Neural progenitor cell (in vitro differentiated cells): ENCODE measurements at places on chromosomes 7 and 10. TPM values are rescaled to one million over a fixed set of nuclear protein-coding genes. Genes with fewer than 3 reads are reported as not detected.

ENTPD7 gene
- 7.2 and 10.2 TPM in 2 replicates for total RNA-seq

TEX36 gene
- not detected in 2 replicates for total RNA-seq

MYPN gene
- not detected in 2 replicates for total RNA-seq

AMPH gene
- total RNA-seq: 21.2 and 22.8 TPM in 2 replicates

HILPDA gene
- 53.9 and 70.1 TPM in 2 replicates for total RNA-seq

GARIN1A gene
- 0.43 TPM in 1 of 2 replicates, not detected in the other for total RNA-seq

OTUD1 gene
- total RNA-seq: 5.4 and 7.9 TPM in 2 replicates
